ENCODE measurements at places on chromosomes 16 and 17. TPM values are rescaled to one million over a fixed set of nuclear protein-coding genes. Genes with fewer than 3 reads are reported as not detected.

Gene KRT9
- total RNA-seq: not detected

Gene MILR1
- 0.90 TPM for total RNA-seq

Gene TMEM231
- total RNA-seq: 2.4 TPM

Gene KRTAP9-4
- not detected for total RNA-seq

Gene KIF18B
- not detected for total RNA-seq

Gene PIK3R5
- 89.4 TPM for total RNA-seq

Gene CYGB
- total RNA-seq: not detected

Gene HYDIN
- not detected for total RNA-seq

DNA sequence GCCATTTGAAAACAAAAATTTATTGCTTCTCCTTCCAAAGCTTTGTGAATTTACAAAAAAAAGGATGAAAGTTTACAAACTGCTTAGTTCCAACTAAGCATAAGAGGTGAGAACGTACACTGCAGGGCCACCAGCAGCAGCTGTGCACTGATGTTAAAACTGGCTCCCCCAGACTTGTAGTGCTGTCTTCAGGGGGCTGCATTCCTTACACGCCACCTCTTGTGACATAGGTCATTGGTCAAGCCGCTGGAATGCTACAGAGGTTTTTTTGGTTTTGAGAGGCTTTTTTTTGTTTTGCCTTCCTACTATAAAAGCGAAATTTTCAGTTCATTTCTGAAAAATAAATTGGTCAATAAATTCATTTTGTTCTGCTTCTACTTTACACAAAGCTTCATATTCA lies 6.9 kb downstream of the IFT20 start:
- H3K36me3 ChIP-seq: peaks cover 6% of the 10 kb centered on the region
- H3K4me3 ChIP-seq: no peak overlapping the region

DNA sequence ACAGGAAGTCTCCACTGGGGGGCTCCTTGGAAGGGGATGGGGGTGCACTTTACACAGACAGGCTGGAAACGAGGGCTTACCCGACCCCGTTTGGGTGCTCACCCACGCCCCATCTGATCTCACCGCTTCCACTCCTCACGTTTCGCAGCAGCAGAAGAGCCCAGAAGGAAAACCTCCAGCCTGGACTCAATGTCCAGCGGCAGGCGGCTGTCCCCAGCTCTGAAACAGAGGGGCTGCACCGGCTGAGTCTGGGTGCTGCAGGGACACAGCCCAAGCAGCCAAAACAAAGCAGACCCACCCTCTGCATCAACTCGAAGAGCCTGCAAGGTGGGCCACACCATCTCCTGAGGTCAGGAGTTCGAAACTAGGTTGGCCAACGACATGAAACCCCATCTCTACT lies 3.9 kb downstream of the MEAK7 start:
- H3K4me1 ChIP-seq: peaks cover 16% of the 10 kb centered on the region
- no peak for DNase-seq
- H3K27ac ChIP-seq: no peak overlapping the region
- H3K36me3 ChIP-seq: peaks cover 22% of the 10 kb centered on the region

DNA sequence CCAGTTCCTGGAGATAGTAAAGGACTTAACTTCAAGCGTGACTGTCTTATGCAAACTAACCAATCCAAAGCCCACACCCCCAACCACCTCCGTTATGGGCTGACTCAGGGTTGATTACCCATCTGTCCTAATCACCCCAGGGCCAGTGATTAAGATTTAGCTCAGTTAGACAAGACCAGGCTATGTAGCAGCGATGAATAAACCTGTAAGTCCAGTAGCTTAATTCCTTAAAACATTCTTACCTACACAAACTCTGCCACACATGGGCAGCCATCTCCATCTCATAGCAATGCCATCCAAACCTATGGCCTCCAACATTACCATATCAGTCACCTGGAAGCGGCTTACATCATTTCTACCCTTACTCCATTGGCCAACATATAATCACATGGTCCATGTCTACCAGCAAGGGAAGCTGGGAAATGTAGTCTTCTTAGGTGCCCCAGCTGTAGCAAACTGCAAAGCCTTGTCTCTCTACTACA lies 266.7 kb downstream of the SHISA9 start:
- no peaks in the 10 kb centered on the region for H3K36me3 ChIP-seq
- H3K27ac ChIP-seq: no peak overlapping the region
- H3K4me3 ChIP-seq: no peak overlapping the region
- no peaks in the 10 kb centered on the region for H3K4me1 ChIP-seq
- no peaks in the 10 kb centered on the region for H3K27me3 ChIP-seq
- DNase-seq: no peak

- DNase-seq: no peak
- H3K27ac ChIP-seq: no peak overlapping the region
- peaks cover 20% of the 10 kb centered on the region for H3K36me3 ChIP-seq
- H3K27me3 ChIP-seq: no peaks in the 10 kb centered on the region
- peaks cover 19% of the 10 kb centered on the region for H3K4me1 ChIP-seq
Observed at GRCh38 chr16:67486805-67487204, 3.5 kb upstream of the AGRP start.

GRCh38 chr17:44061446-44061845 lies 5.0 kb downstream of the LSM12 start:
- peaks cover 19% of the 10 kb centered on the region for H3K36me3 ChIP-seq
- no peak overlapping the region for H3K27ac ChIP-seq
- DNase-seq: no peak
- peaks cover 29% of the 10 kb centered on the region for H3K4me1 ChIP-seq
- H3K27me3 ChIP-seq: no peaks in the 10 kb centered on the region

GRCh38 chr17:44826123-44826790 lies 3.8 kb downstream of the GJC1 start:
- H3K36me3 ChIP-seq: no peaks in the 10 kb centered on the region
- no peak overlapping the region for H3K27ac ChIP-seq
- DNase-seq: no peak
- H3K4me3 ChIP-seq: no peak overlapping the region
- H3K4me1 ChIP-seq: peaks cover 16% of the 10 kb centered on the region

DNA sequence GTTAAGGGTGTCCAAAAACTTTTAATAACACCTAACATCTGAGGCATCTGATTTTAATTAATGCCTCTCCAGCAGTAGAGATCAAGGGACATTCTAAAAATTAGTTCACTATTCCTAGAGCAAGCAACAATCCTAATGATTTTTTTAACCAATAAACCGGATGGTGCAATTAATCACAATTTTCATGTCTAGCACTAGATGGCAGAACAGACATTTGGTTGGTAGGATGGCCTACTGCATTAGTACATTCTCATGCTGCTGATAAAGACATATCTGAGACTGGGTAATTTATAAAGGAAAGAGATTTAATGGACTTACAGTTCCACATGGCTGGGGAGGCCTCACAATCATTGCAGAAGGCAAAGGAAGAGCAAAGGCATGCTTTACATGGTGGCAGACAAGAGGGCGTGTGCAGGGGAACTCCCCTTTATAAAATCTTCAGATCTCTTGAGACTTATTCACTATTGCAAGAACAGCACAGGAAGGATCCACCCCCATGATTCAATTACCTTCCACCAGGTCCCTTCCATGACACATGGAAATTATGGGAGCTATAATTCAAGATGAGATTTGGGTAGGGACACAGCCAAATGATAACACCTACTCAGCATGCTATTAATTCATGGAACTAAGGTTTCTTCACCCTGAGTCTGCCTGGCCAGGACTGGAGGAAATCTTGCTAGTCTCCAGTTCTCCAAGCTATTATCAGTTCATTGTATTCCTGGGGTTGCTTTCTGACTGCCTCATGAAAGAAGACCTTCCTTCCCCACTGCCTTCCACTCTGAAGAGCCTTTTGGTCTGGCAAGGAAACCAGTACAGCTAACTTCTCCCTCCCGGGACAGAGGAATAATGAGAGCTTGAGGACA lies 24.8 kb downstream of the HS3ST3A1 start:
- no peaks in the 10 kb centered on the region for H3K27me3 ChIP-seq
- no peaks in the 10 kb centered on the region for H3K4me1 ChIP-seq
- DNase-seq: no peak
- no peak overlapping the region for H3K4me3 ChIP-seq
- H3K27ac ChIP-seq: no peak overlapping the region
- no peaks in the 10 kb centered on the region for H3K36me3 ChIP-seq

GRCh38 chr17:81476635-81477034 lies 36.0 kb downstream of the ACTG1 start:
- peaks cover 3% of the 10 kb centered on the region for H3K4me1 ChIP-seq
- no peak for DNase-seq
- no peak overlapping the region for H3K4me3 ChIP-seq
- H3K27ac ChIP-seq: no peak overlapping the region
- H3K27me3 ChIP-seq: peaks cover 11% of the 10 kb centered on the region
- no peaks in the 10 kb centered on the region for H3K36me3 ChIP-seq

- no peaks in the 10 kb centered on the region for H3K27me3 ChIP-seq
- no peak overlapping the region for H3K27ac ChIP-seq
- H3K4me1 ChIP-seq: peaks cover 50% of the 10 kb centered on the region
- no peak overlapping the region for H3K4me3 ChIP-seq
- DNase-seq: no peak
- no peaks in the 10 kb centered on the region for H3K36me3 ChIP-seq
Observed at GRCh38 chr16:11097094-11097786, 152.9 kb downstream of the CLEC16A start.

GRCh38 chr17:52885882-52886281 lies 727.4 kb upstream of the CA10 start:
- DNase-seq: no peak
- H3K4me1 ChIP-seq: no peaks in the 10 kb centered on the region
- no peaks in the 10 kb centered on the region for H3K36me3 ChIP-seq
- H3K27me3 ChIP-seq: no peaks in the 10 kb centered on the region

- no peaks in the 10 kb centered on the region for H3K4me1 ChIP-seq
- H3K27me3 ChIP-seq: no peaks in the 10 kb centered on the region
- no peak overlapping the region for H3K27ac ChIP-seq
- H3K4me3 ChIP-seq: no peak overlapping the region
- DNase-seq: no peak
- no peaks in the 10 kb centered on the region for H3K36me3 ChIP-seq
Observed at GRCh38 chr17:60548990-60549389, 22.9 kb upstream of the APPBP2 start.

- H3K27me3 ChIP-seq: peaks cover 10% of the 10 kb centered on the region
- no peak for DNase-seq
- H3K36me3 ChIP-seq: no peaks in the 10 kb centered on the region
Observed at GRCh38 chr17:38449364-38449763, 21.1 kb downstream of the ARHGAP23 start.

DNA sequence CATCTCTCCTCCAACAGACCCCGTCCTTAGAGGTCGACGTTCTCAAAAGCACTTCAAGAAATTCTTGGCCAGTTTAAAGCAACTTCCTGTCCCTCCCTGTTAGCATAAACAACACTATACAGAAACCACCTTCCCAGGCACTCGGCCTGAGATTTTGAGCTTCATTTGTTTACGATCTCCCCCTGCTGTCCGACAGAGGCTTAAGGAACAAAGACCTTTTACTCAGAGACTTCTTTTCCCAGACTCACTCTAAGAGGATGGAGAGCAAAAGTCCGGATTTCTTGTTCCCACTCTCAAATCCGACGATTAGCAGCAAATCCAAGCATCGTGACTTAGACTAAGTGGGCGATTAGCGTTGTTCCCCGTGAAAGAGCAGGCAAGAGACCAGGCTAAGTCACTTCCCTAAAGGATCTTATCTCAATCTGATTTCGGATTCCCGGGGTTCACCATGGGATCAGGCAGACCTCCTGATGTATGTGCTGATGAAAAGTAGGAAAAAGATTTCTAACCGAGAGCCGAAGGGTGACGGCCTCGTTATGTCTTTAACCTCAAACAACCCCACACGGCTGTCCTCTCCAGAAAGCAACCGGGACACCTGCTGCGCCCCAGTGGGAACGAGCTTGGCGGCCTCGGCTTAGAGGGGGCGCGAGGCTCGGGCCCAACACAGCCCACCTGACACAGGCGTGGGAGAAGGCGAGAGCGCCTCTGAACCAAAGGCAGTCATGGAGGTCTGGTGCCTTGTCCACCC lies 598 bp downstream of the INPP5K start:
- H3K27me3 ChIP-seq: no peaks in the 10 kb centered on the region
- H3K4me3 ChIP-seq: peak overlapping the region; percentile 97
- H3K27ac ChIP-seq: peak overlapping the region; percentile 89

GRCh38 chr16:74745109-74745615 lies 29.5 kb downstream of the FA2H start:
- H3K36me3 ChIP-seq: no peaks in the 10 kb centered on the region
- DNase-seq: no peak
- H3K4me3 ChIP-seq: no peak overlapping the region
- no peak overlapping the region for H3K27ac ChIP-seq
- no peaks in the 10 kb centered on the region for H3K27me3 ChIP-seq
- H3K4me1 ChIP-seq: no peaks in the 10 kb centered on the region

DNA sequence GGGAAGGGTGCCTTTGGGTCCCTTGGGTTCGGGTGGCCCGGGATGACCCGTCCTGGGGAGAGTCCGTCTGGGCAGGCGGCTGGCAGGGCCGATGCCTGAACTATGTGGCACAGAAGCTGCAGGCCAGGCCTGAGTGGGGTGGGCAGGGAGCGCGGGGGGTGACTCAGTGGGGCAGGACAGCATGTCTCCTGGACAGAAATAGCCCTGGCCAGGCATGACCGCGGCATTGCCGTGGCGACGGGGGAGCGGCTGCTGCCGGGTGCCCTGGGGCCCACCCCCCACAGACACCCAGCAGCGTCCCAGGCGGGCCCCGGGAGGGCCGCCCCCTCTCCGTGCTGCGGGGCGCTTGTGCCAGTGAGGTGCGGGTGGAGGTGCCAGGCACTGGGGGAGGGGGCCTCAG lies 1.8 kb upstream of the C1QTNF8 start:
- H3K27ac ChIP-seq: no peak overlapping the region
- H3K4me3 ChIP-seq: no peak overlapping the region
- H3K4me1 ChIP-seq: no peaks in the 10 kb centered on the region
- H3K27me3 ChIP-seq: no peaks in the 10 kb centered on the region

DNA sequence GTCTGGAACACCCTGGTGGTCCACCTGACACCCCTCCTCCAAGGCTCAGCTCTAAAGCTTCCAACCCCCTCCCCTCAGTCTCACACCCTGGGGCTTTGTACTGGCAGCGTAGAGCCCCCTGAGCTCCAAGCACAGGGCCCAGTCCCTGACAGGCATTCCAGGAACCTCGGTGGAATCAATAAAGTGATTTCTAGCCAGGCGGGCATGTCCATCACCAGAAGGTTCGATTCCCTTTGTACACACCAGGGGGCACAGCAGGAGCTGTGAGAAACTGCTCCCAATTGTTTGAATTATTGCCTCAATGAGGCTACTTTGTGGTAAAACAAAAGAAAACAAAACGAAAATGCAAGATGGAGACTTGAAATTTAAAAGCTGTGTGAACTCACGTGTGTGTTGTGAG lies 51.8 kb downstream of the SMPD3 start:
- peak; percentile 65 for DNase-seq
- H3K4me1 ChIP-seq: peaks cover 29% of the 10 kb centered on the region
- H3K36me3 ChIP-seq: no peaks in the 10 kb centered on the region
- no peak overlapping the region for H3K27ac ChIP-seq

GRCh38 chr16:51553314-51553713 lies 402.2 kb upstream of the SALL1 start:
- H3K4me3 ChIP-seq: no peak overlapping the region
- H3K27ac ChIP-seq: no peak overlapping the region
- no peaks in the 10 kb centered on the region for H3K4me1 ChIP-seq
- H3K27me3 ChIP-seq: no peaks in the 10 kb centered on the region
- H3K36me3 ChIP-seq: no peaks in the 10 kb centered on the region

DNA sequence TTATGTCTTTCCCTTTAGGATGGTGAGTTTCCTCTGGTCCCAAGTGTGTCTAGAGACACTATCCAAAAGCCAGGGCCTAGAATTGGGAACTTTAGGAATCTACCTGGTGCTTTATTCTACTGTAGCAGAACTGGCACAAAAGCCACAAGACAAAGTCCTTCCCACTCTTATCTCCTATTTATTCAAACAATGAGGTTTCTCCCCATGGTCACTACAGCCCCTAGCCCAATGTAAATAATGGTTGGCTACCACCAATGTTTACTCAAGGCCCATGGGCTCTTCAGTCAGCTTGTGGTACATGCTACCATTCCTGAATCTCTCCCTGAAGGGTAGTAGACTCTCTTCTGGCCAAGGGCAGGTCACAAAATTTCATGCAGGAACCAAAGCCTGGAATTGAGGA lies 789.4 kb upstream of the KIF2B start:
- no peak overlapping the region for H3K4me3 ChIP-seq
- H3K27me3 ChIP-seq: no peaks in the 10 kb centered on the region
- H3K36me3 ChIP-seq: no peaks in the 10 kb centered on the region
- DNase-seq: no peak
- no peak overlapping the region for H3K27ac ChIP-seq
